GM12892 (cell line): ENCODE measurements at places on chromosomes 1 and 21.

DNA sequence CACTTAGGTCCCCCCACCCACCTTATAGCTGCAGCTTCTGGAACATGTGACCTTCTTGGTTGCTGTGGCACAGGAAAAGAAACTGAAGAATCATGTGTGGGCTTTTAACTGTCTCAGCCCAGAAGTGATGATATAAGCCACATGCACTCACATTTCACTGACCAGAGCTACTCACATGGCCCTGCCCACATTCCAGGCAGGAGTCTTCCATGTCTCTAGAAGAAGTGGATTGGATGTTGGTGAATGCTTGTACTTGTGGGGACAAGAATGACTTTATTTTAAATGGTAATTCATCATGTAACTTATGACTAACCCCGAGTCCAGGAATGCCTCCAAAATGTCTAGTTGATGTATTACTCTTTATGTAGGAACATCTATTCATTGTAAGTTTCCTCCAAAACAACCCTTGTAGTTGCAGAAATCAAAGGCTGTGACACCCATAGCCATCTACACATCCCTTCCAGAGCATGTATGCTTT lies 15.8 kb upstream of the CAMK1G start:
- DNase-seq: no peak

GRCh38 chr1:41738475-41738874 lies 180.2 kb downstream of the HIVEP3 start:
- no peak for DNase-seq

GRCh38 chr1:51421964-51422363 lies 91.6 kb upstream of the TTC39A start:
- no peak for DNase-seq

DNA sequence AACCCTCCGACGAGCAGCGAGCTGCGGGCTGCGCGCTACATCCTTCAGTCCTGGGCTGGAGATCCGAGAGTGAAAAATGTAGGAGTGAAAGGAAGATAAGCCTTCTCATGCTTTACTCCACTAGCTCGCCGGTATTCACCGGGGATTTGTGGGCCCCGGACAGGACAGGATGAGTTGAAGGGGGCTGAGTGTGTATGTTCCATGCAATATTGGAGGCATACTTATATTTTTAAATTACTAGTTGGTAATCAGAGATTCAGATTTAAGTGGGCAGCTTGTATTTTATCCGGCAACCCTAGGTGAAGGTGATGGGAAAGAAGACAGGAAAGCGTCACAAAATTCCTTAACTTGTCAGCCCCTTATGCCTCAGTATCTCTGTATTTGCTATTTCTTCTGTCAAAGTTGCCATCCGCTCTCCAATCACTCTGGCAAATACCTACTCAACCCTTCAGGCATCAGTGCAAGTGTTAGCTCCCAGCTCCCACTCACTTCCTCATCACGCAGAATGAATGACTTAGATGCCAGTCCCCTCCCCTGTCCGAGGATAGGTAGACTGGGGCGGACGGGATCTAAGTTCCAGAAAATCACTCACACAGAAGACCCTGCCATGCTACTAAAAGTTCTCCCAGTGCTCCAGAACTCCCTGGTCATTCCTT lies 503 bp upstream of the PIGM start:
- no peak for DNase-seq

- DNase-seq: no peak
Measured at GRCh38 chr1:165068741-165069140, 287.8 kb downstream of the LMX1A start.
